ENCODE measurements at places on chromosomes 13 and 19.

DNA sequence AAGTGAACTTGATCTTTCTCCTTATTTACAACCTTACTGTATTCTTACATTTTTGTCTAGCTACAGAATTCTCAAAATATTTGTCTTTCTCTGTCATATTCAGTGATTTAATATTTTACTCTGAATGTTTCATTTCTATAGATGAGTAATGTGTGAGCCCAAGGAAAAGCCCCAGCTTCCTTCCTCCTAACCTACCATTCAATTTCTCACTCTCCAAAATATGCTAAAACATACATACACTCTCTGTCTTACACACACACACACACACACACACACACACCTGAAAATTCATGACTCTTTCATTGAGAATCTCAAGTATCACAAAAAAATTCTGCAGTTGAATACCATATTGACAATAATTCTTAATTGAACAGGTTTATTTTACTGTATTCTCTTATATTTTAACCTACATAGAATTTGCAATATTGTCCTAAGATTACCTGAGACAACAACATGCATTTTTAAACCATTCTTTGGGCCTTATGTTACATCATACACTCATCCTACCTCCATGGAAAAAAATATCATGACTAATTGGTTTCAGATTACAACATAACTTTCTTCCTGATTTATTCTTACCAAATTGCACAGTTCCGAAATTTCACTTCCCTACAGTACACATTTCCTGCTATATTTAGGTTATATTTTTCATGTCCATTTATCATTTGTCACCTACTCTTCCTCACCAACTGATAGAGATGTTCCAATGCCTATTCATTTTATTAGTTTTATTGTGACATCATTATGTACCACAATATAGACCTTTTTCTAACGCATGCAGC lies 1965.6 kb upstream of the PCDH20 start:
- no peak for DNase-seq

- DNase-seq, result no peak
Observed at GRCh38 chr19:3518659-3519058, 12.5 kb downstream of the FZR1 start.

- DNase-seq, result peak; percentile 58
Observed at GRCh38 chr13:26557393-26558073, at the start of gene WASF3. Gene WASF3 (plus strand): TSS chr13:26557683. CDS start chr13:26642271, 84,588 bp downstream.

DNA sequence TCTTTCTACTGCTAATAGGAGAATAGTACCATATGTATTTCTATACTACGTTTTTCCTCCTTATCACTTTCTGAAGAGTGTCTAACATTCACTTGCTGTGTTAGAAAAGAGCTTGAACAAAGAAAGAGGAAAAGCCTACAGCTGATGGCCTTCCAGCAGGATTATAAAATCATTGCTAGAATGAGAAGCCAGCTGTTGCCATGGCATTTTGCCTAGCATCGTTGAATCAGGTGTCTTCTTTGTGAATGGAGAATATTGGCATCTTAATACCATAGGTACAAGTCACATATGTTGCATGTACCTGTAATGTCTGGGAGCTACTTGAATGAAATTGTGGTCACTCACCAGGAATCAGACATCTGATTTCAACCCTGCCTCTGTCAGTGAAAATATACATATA lies 1174.9 kb downstream of the PCDH17 start:
- no peak for DNase-seq

GRCh38 chr13:30429235-30429634 lies 6.9 kb downstream of the UBE2L5 start:
- no peak for DNase-seq

DNA sequence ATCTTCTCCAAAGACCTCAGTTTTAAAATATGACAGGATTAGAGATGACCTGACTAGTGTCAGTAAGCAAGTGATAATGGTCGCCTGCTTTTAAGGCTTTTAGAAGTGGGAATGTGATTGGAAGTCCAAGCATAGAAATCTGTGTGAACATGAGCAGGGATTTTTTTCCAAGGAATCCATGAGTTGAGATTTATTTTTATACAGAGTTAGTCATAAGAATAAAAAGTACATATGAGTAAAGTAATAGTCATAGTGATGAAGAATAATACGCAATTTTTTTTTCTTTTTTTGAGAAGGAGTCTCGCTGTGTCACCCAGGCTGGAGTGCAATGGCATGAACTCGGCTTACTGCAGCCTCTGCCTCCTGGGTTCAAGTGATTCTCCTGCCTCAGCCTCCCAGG lies 1.6 kb downstream of the ZNF546 start:
- no peak for DNase-seq

- no peak for DNase-seq
Observed at GRCh38 chr19:44817725-44818465, 9.0 kb downstream of the BCAM start.
